ENCODE measurements at places on chromosomes 1 and 21.
A peak's percentile ranks its signal among the peaks of the same experiment; 100 is the strongest.

DNA sequence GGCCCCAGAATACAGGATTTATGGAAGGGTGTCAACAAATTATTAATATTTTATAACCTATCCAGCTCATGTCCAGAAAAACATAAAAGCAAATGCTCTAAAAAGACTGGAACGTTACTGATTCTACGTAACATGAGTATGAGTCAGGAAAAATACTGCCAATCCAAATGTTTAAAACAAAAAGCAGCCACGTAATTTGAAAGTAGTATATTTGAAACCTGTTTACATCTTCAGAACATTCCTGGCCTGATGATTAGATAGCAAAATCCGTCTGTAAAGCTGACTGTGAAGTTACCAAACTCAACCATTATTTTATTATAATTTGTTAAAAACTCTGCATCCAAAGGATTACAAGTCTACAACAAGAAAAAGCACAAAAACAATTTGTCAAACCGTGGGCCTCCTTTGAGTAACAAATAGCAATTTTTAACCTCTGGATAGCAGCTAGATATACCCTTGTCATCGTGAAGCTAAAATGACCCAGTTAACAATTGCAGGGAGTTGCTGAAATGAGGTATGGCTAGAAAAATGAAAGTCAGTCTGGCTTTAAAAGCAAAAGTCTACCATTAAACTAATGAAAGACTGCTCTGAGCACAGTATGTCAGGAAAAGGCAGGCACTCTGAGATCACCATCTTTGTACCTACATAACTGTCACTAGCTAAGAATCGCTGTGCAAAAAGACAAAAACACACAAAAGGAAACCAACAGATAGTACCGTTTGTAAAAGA lies 1.2 kb downstream of the UBR4 start:
- DNase-seq = no peak

DNA sequence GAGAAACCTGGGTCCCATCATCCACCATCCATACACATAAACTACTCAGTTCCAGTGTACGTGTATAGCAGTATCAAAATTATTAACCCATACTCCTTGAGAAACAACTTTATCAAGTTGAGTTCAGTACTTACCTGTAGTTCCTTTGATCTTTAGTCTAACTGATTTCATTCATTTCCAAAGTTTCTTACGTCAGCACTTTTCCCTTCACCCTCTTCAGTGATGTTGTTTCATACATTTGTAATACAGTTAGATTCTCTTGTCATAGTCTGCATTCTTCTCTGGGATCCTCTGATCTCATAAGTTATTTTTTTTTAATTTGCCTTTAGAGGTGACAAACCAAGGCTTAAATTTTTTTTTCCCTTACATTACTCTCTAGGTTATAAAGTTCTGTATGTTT lies 143.2 kb downstream of the PIK3R3 start:
- DNase-seq = no peak

- no peak for DNase-seq
Observed at GRCh38 chr1:240417317-240417716, 194.6 kb downstream of the GREM2 start.

GRCh38 chr1:239516579-239516978 lies 130.2 kb downstream of the CHRM3 start:
- DNase-seq = no peak

GRCh38 chr1:201715351-201715750 lies 113.6 kb upstream of the IPO9 start:
- no peak for DNase-seq

- DNase-seq = no peak
Observed at GRCh38 chr1:65401612-65402011, 18.9 kb upstream of the LEPR start.

- no peak for DNase-seq
Observed at GRCh38 chr1:232695621-232696385, 65.9 kb upstream of the SIPA1L2 start.

DNA sequence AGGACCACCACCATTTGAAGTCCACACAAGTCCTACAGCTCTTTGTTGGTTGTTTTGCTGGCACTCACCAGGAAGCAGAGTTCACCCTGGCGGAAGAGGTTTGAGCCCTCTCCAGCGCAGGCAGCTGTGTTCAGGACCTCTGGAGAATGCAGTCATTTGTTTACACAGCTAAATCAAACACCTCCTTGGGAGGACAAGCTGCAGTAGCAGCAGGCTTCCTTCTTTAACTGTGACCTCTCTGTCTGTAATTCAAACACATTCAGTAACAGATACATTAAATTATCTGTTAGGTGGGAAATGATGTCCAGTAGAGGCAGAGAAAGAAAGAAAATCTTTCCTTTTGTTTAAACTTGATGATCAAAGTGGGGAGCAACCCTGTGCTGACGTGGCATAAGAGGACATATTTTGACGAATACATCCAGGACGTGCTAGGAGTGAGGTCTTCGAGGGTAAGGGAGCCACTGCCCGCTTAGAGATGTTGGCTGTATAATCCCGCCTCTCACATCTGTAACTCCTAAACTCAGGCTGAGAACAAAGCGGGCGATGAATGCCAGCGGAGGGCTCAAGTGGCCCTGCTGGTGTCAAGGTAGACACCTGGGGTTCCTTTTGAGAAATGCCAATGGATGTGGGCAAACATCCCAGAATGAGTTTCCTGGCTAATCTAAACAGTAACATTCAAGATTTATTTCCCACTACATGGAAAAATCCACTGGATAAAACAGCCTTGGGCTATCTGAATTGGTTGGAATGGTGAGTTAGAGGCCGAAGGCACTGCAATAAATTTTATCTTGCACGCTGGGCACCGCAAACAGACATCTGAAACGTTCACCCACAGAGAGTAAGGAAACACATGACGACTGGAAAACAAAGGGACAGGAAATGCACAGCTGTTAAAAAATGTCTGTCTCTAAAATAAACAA lies 51.7 kb downstream of the ABCA4 start:
- DNase-seq = no peak

DNA sequence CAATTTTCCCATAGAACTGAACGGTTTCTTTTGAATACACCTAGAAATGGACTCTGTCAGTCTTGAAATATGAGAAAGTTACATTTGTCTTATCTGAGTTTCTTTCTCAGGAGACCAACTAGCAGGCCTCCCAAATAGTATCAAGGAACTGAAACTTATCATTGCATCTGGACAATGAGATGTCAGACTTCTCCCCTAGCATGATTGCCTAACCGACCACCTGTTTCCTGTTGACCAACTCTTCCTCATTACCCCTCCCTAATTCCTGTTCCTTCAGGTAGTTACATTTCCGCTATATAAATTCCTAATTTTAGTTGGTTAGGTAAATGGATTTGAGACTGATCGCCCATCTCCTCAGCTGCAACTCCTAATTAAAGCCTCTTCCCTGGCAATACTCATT lies 1587.3 kb downstream of the NCAM2 start:
- DNase-seq = no peak

GRCh38 chr1:178019622-178020021 lies 49.8 kb upstream of the SEC16B start:
- no peak for DNase-seq

DNA sequence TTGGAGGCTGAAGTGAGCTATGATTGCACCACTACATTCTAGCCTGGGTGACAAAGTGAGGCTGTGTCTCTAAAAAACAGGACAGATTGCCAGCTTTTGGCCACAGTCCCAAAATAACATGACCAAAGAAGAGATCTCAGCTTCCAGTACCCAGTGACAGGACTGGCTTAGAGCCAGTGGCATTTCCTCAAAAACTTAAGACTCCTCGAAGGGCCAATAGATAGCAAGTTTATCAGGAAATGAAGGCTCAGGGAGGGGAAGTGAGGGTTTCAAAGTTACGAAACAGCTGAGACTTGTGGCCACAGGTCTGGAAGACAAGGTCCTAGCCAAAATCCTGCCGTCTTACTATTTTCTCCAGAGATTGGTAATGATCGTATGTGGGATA lies 6.3 kb upstream of the TMEM39B start:
- no peak for DNase-seq

GRCh38 chr1:1326075-1326605 lies 1.5 kb downstream of the CPTP start:
- no peak for DNase-seq

GRCh38 chr1:184832517-184832916 lies 77.9 kb upstream of the EDEM3 start:
- DNase-seq = no peak

DNA sequence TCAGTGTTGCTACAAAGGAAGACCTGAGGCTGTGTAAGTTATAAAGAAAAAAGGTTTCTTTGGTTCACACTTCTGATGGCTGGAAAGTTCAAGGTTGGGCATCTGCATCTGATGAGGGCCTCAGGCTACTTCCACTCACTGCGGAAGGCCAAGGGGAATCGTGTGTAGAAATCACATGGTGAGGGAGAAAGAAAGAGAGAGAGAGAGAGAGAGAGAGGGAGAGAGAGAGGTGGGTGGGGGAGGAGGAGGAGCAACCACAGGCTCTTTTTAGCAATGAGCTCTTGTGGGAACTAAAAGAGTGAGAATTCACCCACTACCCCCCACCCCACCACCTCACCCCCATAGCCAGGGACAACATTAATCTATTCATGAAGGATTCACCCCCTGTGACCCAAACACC lies 59.9 kb downstream of the CLSTN1 start:
- no peak for DNase-seq

GRCh38 chr1:230359992-230360668 lies 66.0 kb downstream of the PGBD5 start:
- no peak for DNase-seq

DNA sequence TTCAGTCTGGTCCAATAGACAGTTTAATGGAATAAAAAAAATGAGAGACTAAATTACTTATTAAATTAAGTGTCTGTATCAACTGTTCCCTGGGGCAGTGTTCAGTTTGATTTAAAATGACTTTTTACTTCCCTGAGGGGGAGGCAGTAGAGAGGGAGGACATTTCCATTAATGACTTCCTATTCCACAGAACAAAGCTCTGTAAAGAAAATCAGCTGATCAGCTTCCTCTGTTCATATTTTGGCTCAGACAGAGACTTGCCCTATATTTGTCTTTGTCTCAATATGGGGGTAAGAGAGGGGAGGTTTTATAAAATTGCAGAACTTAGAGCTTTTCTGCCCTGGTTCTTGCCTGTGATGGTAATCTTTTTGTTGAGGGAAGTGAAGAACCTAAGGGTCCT lies 8.4 kb downstream of the CFAP126 start:
- DNase-seq = no peak

DNA sequence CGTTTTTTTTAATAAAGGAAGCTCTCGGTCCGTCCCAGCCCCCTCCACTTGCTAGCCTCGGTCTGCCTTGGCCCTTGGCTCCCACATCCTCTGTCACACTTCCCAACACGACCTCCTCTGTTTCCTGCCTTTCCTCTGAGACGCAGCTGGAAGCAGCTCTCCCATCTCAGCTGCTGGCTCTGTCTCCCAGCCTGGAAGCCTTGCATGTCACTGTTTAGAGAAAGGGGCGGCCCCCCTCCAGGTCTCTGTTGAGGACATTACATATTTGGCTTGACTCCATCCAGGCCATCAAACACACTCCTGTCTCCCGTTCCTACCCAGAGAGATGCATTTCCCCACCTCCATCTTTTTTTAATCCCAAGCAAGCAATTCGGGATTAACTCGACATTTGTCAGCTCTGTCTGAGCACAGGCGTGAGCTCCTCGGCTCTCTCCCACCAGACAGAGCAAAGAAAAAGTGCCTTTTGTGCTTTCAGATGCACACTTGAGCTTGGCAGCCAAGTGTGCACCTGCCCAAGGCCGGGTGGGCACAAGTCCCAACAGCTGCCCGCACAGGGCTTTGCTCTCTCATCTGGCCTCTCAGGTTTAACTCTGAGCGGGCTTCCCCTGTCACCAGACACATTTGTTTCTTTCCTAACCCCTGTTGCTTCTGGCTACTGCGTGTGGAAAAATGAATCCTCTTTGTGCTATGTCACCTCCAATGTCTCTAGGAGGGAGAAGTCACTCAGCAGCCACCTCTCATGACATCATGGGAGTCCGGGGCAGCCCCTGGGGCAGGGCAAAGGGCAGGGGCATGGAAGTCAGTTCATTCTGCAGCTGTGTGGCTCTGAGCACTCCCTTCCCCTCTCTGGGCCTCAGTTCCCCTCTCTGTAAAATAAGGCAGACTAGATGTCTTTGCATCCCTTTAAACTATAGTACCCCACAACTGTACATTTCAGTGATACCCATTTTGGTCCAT lies 108.3 kb downstream of the KCND3 start:
- no peak for DNase-seq

GRCh38 chr1:78009836-78010235 lies 5.1 kb downstream of the DNAJB4 start:
- DNase-seq = no peak

DNA sequence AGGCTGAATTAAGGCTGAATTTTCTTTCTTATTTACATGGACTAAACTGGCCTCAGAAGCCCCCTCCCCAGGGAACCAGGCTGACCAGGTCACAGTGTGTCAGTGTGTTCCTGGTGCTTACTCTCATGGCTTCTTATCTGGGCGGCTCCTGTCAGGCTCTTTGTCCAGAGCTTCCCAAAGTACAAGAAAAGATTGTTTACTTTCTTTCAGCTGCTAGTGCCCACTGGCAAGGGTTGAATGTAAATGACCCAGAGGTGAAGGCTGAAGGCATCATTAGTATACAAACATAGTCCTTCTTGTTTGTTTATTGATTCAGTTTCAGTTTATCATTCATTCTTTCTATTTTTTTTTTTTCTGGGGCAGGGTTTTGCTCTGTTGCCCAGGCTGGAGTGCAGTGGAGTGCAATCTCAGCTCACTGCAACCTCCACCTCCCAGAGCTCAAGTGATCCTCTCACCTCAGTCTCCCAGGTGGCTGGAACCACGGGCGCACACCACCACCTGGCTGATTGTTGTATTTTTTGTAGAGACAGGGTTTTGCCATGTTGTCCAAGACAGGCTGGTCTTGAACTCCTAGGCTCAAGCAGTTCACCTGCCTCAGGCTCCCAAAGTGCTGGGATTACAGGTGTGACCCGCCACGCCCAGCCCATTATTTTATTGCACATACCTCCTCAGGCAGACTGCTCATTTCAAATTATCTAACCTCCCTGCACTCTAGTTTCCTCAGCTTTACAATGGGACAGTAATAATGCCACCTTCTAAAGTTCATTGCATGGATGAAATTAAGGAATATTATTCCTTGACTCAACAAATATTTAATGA lies 9.8 kb upstream of the KDM4A start:
- DNase-seq = no peak

DNA sequence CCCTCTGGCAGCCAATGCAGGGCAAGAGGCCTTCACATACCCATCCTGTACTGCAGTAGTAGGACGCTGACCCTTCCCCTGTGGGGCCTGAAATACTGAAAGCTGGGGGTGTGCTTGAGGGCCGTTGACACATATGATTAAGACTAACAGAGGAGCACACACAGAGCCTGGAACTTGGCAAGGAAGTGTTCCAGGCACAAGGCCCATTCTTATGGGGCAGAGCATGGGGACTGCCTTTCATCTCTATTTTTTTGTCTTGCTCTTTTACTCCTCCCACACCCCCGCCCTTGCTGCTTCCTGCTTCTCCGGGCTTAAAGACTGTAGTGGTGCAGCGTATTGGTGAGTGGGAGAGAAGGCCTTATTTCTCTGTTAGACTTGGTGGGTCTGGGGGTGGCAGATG lies 137.4 kb downstream of the BACH1 start:
- peak; percentile 44 for DNase-seq

DNA sequence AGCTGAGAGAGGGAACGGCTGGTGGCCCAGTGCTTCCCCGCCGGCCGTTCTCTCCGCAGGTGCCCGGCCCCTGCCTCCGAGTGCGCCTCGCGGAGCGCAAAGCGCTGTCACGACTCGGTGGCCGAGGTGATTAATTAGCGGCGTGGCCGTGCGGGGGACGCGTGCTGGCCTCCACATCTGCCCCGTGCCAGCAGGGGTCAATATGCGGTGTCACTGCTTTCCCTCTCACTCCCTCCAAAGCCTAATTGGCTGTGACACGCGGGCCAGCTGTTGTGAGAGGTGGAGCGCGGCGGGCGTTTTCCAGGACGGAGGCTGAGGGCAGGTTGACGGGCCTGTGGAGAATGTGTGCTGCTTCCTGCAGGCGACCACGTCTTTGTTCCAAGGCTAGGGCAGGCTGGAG lies 239.0 kb downstream of the LMX1A start:
- DNase-seq = no peak

Data from stimulated activated CD4-positive, alpha-beta T cell treated with anti-CD3 and anti-CD28 coated beads, Interleukin-2, amount 100 ng/mL, for 4 hours (primary cell).